CD8-positive, alpha-beta T cell (primary cell): ENCODE measurements at places on chromosomes 7 and 10. TPM values are rescaled to one million over a fixed set of nuclear protein-coding genes. Genes with fewer than 3 reads are reported as not detected.

The LRRD1 gene
- total RNA-seq: not detected

The VIPR2 gene
- 0.73 TPM for total RNA-seq

The GNAT3 gene
- total RNA-seq: not detected

The PNLIPRP1 gene
- total RNA-seq: not detected

The DRGX gene
- not detected for total RNA-seq
